ENCODE measurements at places on chromosomes 11 and 22.

DNA sequence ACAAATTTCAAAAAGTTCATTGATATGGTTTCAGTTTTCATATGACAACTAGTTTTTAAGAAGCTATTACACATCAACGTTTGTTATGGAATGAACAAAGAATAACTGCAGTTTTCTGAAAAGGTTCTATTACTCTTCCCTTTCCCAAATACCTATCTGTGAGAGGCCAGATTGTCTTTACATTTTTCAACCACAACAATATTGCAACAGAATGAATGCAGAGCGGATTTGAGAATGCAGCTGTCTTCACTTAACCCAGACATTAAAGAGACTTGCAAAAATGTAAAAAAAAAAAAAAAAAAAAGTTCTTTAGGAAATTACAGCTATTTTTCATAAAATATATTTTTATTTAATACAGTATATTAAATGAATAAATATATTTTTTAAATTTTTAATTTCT, 250.8 kb downstream of the DDX10 start:
- no peak for DNase-seq

DNA sequence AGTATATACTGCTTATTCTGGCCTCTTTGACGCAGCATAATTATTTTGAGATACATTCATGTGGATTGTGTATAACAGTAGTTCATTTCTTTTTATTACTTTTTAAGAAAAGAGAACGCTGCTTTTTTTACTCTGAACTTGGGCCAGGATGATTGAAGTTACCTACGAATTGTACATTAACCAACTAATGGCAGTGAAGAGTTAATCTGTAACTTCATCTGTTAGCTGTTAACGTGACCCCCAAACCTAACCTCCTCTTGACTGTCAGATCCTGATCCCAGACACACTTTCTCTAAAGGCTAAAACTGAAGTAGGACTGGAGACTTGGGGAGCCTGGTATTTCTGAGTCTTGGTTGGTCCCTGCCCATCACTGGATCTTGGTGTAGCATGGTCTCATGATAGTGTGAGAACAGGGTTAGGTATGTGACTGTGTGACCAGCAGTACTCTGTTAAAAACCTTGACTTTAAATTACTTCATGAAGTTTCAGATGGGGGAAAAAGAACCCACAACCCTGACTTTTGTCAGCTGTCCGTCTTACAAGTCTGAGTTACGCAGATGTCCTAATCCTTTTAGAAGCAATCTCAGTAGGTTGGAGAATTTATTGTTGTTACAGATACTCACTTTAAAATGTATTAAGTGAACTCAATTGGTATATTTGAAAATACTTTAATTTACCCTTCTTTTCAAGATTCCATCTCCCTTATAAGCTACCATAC, 39.4 kb downstream of the C22orf31 start:
- DNase-seq, result no peak

- DNase-seq, result no peak
These were observed 1491.7 kb upstream of the RAG2 start for GRCh38 chr11:38089726-38090125.

- DNase-seq, result no peak
These were observed 35.1 kb downstream of the EP300 start for GRCh38 chr22:41127451-41127850.

- DNase-seq, result no peak
These were observed 15.8 kb upstream of the ZC3H12C start for GRCh38 chr11:110077346-110077745.

GRCh38 chr11:76288166-76288980, 82.1 kb upstream of the WNT11 start:
- no peak for DNase-seq

- DNase-seq, result no peak
These were observed 156.4 kb upstream of the PITPNB start for GRCh38 chr22:28075358-28075981.
